ENCODE measurements at places on chromosomes 12 and 14.

GRCh38 chr12:105033851-105034250, 47.7 kb downstream of the NOPCHAP1 start:
- no peak for DNase-seq

GRCh38 chr12:109652233-109652976, 61.2 kb upstream of the FAM222A start:
- no peak for DNase-seq

DNA sequence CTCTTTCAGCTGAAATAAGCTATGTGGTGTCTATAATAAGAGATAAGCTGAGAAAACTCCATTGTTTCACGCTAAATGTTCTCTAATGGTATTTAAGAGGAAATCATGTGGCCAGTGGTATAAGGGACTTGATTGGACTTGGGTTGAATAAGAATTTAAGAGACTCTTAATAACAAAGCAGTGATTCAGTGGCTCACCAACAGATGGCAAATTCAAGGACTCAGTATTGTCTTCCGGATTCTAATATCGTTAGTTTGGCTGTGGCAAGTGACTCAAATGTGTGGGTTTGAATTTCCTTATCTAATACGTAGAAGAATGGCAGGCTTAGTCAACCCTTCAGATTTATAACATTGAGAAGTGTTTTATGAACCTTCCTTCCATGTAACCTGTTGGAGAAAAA, 49.1 kb upstream of the KCNH3 start:
- DNase-seq = peak; percentile 14

- DNase-seq = no peak
Measured at GRCh38 chr14:50015716-50016115, 100.7 kb downstream of the VCPKMT start.

DNA sequence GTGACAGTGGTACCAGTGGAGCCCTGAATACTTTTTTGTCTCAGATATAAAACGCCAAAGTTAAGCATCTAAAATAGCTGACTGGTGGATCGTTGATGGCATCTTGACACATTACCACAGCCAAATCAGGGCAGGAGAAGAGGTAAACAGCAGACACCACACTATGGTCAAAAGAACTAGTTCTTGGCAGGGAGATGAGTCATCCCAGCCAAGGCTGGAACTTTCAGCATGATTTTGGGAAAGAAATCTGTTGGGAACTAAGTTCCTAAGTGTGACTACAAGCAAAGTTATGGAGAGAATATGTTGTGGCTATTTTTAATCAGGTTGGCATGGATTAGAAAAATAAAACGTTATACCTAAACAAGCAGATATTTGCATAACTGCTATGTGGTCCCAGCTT, 36.9 kb downstream of the LGR5 start:
- no peak for DNase-seq

GRCh38 chr12:124020514-124020949, 47.5 kb downstream of the ZNF664 start:
- no peak for DNase-seq

GRCh38 chr14:98826618-98827017, 445.4 kb downstream of the BCL11B start:
- DNase-seq = no peak

DNA sequence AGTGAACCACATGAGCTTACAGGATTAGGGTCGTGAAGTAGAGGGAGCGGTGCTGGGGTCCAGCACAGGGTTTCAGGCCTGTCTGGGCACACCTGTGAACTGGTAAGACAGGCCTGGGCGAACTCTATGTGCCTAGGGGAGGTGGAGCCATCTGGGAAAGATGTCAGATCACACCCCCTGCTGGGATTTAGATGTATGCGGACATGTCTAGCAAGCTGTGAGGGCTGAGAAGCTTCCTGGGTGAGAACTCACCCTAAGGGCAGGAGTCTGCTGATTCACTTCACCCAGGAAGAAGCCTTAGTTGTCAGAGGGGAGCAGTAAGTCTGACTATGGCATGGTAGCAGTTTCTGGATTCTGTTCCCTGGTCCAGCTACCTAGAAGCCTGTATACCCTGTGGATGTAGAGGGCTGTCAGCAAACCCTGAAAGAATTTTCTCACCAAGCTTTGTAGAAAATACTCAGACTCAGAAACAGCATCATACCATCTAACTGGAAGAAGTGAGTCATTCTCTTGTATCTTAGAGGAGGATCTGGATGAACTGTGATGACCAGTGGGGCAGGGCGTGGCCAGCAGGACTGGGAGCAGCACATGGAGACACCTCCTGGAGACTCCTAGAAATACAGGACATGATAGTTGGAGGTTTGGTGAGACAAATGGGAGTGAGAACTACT, 11.2 kb upstream of the PYGL start:
- peak; percentile 68 for DNase-seq

DNA sequence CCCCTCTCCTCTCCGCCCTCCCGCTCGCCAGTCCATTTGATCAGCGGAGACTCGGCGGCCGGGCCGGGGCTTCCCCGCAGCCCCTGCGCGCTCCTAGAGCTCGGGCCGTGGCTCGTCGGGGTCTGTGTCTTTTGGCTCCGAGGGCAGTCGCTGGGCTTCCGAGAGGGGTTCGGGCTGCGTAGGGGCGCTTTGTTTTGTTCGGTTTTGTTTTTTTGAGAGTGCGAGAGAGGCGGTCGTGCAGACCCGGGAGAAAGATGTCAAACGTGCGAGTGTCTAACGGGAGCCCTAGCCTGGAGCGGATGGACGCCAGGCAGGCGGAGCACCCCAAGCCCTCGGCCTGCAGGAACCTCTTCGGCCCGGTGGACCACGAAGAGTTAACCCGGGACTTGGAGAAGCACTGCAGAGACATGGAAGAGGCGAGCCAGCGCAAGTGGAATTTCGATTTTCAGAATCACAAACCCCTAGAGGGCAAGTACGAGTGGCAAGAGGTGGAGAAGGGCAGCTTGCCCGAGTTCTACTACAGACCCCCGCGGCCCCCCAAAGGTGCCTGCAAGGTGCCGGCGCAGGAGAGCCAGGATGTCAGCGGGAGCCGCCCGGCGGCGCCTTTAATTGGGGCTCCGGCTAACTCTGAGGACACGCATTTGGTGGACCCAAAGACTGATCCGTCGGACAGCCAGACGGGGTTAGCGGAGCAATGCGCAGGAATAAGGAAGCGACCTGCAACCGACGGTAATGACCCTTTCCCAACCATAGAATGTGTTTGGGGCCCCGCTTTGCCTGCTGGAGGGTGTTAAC, 615 bp downstream of the CDKN1B start:
- DNase-seq = no peak

- DNase-seq = no peak
Measured at GRCh38 chr14:63893701-63894458, 41.1 kb downstream of the SYNE2 start.

- no peak for DNase-seq
Measured at GRCh38 chr12:56261503-56262232, 3.5 kb upstream of the ANKRD52 start.

DNA sequence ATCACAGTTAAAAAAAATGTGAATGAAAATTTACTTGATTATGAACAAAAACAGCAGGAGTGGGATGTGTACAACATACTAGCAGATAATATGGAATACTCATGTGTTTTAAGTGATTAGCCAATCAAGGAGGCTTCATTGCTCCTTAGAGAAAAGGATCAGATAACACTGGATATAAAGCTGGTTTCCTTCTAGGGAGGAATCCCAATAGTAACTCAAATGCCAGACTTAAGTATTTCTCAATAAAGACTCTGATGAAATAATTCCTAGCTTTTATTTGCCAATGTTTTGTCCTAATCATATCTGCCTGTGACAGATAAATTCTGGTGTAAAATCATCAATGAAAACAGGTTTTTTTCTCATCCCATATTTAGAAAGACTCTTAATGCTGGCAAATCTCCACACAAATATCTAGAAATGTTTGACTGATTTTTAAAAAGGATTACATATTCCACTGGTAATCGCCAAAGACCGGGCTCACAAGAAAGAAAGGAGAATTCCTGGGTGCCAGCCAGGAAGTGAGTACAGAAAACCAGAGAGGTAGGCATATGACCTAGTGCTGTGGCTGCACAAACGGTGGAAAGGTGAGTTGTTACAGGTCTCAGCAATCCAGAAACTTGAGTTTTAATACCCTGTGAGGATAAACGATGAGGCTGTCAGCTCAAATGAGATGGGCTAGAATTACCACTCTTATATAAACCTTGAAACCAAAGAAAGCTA, 108.6 kb upstream of the TTC7B start:
- DNase-seq = no peak

GRCh38 chr12:6533653-6533922, 729 bp upstream of the GAPDH start:
- DNase-seq = no peak

- DNase-seq = no peak
Measured at GRCh38 chr14:101733211-101733610, 28.3 kb upstream of the PPP2R5C start.

DNA sequence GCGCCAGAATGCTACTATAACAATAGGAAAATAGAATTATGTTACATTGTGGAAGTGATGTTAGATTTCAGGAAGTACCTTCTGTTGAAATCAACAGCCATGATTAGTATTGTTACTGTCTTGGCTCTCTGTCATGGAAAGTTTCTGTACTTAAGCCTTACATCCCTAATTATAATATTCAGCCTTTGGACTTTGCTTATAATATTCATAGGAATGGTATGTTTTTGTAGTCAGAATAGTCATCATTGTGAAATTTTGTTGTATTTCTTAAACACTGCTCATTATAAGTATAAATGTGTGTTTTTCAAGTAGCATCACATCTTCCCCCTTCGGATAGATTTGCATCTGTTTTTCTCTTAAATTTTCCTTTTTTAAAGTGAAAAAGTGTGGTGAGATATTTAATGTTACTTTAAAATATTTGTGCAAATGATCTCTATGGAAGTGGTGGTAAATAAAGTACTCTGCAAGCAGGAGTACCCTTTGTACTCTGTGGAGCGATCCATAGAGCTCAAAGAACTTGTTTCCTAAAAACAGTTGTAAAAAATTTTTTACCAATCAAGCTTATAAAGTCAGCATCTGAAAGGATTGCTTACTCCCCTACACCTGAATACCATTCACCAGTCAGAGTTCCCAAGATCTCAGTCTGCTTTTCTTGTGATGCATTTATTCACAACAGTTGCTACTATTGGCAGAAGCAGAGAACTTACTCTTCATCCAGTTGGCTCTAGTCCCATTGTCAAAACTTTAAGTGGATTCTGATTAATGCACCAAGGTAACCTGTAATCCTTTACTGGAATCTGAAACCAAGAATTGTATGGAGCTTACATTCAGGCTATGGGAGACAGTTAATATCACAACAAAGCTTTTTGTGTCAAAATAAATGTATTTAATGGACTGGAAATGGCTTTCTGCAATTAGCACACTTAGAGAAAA, 87.8 kb downstream of the RIC8B start:
- peak; percentile 10 for DNase-seq

- DNase-seq = no peak
Measured at GRCh38 chr14:98227000-98227726, 1044.8 kb downstream of the BCL11B start.

DNA sequence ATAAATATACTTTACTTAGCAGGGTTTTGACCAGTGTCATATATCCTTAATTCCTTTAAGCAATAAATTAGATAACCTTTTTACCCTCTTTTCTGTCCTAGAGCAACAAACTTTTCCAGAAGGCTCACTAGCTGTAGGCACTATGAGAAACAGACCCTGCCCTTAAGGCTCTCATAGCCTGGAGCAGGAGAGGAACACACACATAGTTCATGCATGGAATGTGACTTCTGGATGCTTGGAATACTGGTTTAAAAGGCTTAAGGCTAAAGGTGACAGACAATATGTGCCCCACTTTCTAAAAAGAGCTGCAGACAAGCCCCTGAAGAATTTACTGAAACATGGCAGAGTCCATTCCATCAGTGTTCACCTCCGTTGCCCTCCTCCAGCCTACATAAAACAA, 237.2 kb downstream of the TTC8 start:
- no peak for DNase-seq

GRCh38 chr14:49975276-49975675, 82.4 kb downstream of the ARF6 start:
- DNase-seq = no peak

- no peak for DNase-seq
Measured at GRCh38 chr14:74574090-74574433, 38.0 kb downstream of the LTBP2 start.

- DNase-seq = no peak
Measured at GRCh38 chr12:60191676-60192359, 596.0 kb downstream of the SLC16A7 start.

- no peak for DNase-seq
Measured at GRCh38 chr12:633731-634130, 29.5 kb downstream of the NINJ2 start.

DNA sequence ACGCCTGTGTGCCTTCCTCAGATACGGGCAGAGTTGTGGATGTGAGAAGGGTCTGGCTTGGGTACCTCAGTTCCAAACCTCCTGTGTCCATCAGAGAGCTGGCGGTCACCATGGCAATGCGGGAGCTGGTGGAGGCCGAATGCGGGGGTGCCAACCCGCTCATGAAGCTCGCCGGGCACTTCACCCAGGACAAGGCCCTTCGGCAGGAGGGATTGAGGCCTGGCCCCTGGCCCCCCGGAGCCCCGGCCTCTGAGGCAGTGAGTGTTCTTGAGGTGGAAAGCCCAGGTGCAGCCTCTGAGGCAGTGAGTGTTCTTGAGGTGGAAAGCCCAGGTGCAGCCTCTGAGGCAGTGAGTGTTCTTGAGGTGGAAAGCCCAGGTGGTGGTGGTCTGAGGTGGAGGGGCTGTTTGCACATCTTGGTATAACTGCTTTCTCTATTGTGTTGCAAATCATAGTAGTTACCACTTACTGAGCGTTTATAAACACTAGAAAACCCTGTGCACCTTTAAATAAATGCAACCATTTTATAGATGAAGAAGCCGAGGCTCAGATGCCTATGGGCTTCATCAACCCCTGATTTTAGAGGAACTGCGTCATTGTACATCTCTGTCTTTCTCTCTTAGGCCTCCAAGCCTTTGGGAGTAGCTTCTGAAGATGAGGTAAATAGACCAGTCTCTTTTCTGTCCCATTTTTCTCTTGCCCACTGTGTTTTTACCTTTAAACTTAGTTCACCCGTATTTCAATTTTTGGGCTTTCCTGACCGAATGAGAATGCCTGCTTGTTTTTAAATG, 976 bp downstream of the PEX5 start:
- DNase-seq = peak; percentile 8

GRCh38 chr12:11150832-11151231, 16.4 kb upstream of the TAS2R30 start:
- DNase-seq = no peak

DNA sequence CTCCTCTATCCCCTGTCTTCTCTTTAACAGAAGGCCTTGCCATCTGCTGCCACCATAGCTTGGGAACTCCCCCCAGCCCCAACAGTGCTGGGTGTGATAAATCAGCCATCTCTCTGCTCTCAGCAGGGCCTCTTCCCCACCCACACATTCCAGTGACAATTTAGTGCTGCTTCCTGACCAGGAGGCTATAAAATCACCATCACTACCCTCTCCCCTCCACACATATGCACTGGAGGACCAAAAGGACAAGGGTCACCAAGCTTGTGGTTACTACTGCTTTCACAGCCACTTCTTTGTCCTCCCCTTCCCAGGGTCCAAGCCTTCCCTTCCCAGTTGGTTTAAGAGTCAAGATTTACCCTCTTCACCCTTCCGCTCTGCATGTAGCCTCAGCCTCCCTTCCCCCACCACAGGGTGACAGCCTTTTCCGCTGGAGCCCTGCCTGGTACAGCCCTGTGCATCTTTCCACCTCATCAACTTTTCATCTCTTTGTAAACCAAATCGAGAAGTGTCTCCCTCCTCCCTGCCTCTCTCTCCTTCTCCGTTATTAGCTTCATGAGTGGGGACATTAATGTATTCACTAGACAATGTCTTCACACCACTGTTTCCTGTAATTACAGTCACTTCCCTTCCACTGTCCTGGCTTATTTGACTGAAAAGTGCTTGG, 9.4 kb downstream of the PSMB5 start:
- no peak for DNase-seq

Measured in pons (tissue), 1 donor.